ENCODE measurements at places on chromosomes 2 and 18. TPM values are rescaled to one million over a fixed set of nuclear protein-coding genes. Genes with fewer than 3 reads are reported as not detected.
A peak's percentile ranks its signal among the peaks of the same experiment; 100 is the strongest.

Gene ANKRD36B
- total RNA-seq, result 60.0 TPM

Gene ANKRD23
- 6.2 TPM for total RNA-seq

DNA sequence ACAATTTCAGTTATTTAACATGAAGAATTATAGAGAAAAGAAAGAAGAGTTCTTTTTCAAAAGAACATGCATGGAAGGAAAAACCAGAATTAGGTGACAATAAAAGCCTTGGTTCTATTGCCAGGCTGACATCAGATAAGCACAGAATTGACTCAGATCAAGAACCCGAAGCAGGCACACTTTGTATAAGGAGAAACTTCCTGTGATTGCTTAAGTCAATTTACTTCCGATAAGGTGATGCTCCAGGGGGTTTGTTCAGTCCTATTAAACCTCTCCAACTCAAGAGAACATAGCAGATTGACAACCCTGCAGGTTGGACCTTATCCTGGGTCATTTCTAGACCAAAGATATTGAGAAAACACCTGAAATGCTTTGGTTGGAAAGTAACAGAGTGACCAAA, 31.4 kb downstream of the GAREM1 start:
- H3K27me3 ChIP-seq, result peaks cover 3% of the 10 kb centered on the region
- H3K4me3 ChIP-seq, result no peak overlapping the region
- no peaks in the 10 kb centered on the region for H3K36me3 ChIP-seq
- H3K4me1 ChIP-seq, result no peaks in the 10 kb centered on the region
- no peak overlapping the region for H3K27ac ChIP-seq

- H3K4me1 ChIP-seq, result no peaks in the 10 kb centered on the region
- no peak overlapping the region for H3K27ac ChIP-seq
- H3K27me3 ChIP-seq, result no peaks in the 10 kb centered on the region
- no peaks in the 10 kb centered on the region for H3K36me3 ChIP-seq
Observed at GRCh38 chr2:61660511-61661388, 122.6 kb upstream of the XPO1 start.

Gene MALL
- not detected for total RNA-seq

DNA sequence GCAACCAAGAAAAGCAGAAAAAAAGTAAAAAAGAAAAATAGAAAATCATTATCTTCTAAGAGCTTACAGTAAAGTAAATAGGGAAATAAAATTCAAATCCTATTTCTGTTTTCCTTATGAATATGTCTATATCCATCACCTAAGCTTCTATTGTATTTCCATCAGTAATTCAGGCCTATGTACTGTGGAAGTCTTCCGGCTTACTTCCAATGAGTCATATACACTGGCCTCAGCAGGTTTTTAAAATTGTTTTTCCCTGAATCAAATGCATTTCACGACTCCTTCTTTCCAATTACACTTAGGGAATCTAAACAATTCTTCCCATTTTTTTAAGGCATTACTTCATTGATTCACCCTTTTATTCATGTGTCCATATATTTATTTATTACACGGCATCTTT, 164.7 kb downstream of the CCDC102B start:
- no peaks in the 10 kb centered on the region for H3K36me3 ChIP-seq
- no peak overlapping the region for H3K4me3 ChIP-seq
- H3K27ac ChIP-seq, result no peak overlapping the region
- no peaks in the 10 kb centered on the region for H3K4me1 ChIP-seq
- no peaks in the 10 kb centered on the region for H3K27me3 ChIP-seq
- no peak for DNase-seq

DNA sequence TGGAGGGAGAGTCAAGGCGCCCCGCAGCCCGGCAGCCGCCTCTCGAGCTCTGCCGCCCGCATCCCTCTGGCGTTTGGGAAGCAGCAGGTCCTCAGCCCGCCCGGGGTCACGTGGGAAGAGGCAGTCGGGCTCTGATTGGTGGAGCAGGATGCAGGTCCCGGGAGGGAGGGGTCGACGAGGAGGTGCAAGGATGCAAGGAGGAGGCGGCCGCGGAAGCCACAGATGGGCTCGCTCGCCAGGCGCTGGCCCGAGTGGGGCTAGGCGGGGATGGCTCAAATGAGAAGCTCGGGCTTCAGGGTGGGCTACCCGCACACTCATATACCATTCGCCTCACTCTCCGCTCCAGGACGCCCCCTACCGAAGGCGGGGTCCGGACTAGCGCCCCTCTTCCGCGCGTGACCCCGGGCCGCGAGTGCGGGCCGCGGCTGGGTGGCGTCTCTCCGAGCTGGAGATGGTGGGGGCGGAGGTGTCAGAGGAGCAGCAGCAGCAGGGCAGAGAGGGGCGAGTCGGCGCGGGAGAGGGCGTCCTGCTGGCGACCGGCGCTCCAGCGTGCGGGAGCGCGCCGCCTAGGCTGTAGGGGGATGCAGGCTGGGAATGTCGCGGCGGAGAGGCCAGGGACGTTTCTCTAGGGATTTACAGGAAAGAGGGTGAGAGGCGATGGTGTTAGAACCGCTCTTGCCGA, at the start of gene TMEFF2:
TMEFF2 (minus strand) TSS at position 68 of the 682 bp plus-strand sequence. CDS start 409 bp downstream, outside the sequence.
- peak within 1 kb of the TSS; percentile 40 for H3K4me3 ChIP-seq

Gene MYOM1
- total RNA-seq, result 0.74 TPM

Gene RBKS
- total RNA-seq, result 3.0 TPM

GRCh38 chr2:65845442-65846182, 413.2 kb upstream of the SPRED2 start:
- no peak overlapping the region for H3K27ac ChIP-seq
- no peak overlapping the region for H3K4me3 ChIP-seq
- no peaks in the 10 kb centered on the region for H3K27me3 ChIP-seq
- no peak for DNase-seq
- no peaks in the 10 kb centered on the region for H3K36me3 ChIP-seq

Gene RIT2
- total RNA-seq, result not detected

DNA sequence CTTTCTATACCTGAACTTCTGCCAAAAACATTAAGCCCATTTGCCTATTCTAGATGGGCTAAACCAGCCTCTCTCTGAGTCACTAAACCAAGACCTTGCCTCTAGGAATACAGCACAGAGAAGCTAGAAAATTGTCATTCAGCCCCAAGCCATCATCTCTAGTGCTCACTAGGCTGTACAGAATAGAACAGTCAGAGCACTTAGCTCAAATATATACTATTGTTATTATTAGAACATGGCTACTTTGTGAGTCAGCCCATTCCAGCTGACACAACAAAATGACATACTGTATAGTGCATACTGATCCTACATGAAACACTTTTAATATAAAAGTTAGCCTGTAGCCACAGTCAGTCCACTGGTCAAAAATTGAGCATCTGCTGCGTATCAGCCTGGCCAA, 418.8 kb downstream of the NRXN1 start:
- no peaks in the 10 kb centered on the region for H3K27me3 ChIP-seq
- DNase-seq, result no peak

Gene METTL8
- total RNA-seq, result 9.7 TPM

DNA sequence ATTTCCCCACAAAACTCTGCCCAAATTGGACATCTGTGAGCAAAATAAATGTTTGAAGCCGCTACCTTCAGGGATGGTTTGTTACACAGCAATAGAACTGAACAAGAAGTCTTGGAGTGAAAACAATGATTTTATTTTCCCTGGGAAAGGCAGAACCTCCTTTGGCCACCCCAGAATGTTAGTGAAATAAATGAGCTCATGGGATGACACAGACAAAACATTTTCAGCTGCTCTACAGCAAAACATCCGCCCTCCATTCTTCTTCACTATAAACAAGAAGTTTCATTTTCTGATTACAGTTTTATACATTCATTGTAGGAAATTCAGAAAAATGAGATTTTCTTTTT, 4.3 kb upstream of the EFHD1 start:
- peaks cover 16% of the 10 kb centered on the region for H3K4me1 ChIP-seq
- H3K27me3 ChIP-seq, result peaks cover 37% of the 10 kb centered on the region
- H3K27ac ChIP-seq, result no peak overlapping the region
- H3K36me3 ChIP-seq, result no peaks in the 10 kb centered on the region
- no peak for DNase-seq

DNA sequence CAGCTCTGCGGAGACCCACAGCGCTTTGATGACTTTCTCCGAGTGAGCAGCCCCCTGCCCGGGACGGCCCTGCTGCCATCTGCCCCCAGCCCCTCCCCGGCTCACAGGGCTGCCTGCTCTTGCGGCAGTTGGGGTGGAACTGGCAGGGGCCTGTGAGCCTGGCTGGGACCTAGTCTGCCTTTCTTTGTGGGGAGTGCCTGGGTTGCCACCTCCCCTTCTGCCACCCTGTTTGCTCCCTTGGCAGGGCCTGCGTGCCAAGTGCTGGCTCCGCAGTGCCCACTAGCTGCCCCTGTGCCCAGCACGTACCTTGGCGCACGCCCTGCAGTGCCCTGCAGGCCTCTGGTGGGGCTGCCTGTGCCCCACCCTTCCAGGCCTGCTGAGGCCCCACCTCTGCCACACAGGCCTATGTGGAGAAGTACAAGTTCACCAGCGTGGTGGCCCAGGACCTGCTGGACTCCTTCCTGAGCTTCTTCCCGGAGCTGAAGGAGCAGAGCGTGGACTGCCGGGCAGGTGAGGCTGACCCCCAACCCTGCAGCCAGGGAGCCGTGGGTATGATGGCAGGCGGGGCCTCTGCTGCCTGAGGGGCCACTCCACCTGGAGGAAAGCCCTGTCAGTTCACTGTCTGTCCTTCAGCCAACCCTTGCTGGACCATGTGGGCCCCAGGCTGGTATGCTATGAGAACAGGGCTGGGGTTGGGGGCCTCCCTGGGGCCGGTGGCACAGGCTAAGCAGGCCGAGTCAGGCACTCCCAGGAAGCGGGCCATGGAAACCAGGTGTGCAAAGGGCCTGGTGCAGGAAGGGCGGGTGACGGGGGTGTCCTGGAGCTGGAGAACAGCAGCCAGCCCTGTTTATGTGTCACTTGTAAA, 7.0 kb downstream of the RNPEPL1 start:
- DNase-seq, result no peak
- H3K27me3 ChIP-seq, result no peaks in the 10 kb centered on the region
- H3K4me1 ChIP-seq, result peaks cover 70% of the 10 kb centered on the region
- no peak overlapping the region for H3K4me3 ChIP-seq

DNA sequence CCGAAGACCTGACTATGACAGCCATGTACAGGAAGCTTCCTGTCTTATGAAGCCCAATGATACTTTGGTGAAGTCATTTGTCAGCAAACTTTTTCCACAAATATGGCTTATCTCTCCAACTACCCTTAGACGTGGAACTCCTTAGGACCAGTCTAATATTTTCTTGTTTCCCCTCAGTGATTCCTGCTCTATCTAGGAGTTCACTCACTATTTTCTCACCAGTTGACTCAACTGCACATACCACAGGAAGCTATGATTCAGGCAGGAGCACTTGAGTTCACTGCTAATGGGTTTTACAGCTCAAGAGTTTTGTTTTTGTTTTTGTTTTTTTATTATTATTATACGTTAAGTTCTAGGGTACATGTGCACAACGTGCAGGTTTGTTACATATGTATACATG, 109.3 kb downstream of the ANTXR1 start:
- no peak for DNase-seq
- H3K4me3 ChIP-seq, result no peak overlapping the region
- no peaks in the 10 kb centered on the region for H3K4me1 ChIP-seq
- no peaks in the 10 kb centered on the region for H3K27me3 ChIP-seq
- no peak overlapping the region for H3K27ac ChIP-seq
- no peaks in the 10 kb centered on the region for H3K36me3 ChIP-seq

- H3K4me1 ChIP-seq, result peaks cover 15% of the 10 kb centered on the region
- no peak overlapping the region for H3K4me3 ChIP-seq
- DNase-seq, result no peak
- no peak overlapping the region for H3K27ac ChIP-seq
Observed at GRCh38 chr2:169735623-169736022, 2.0 kb downstream of the KLHL23 start.

DNA sequence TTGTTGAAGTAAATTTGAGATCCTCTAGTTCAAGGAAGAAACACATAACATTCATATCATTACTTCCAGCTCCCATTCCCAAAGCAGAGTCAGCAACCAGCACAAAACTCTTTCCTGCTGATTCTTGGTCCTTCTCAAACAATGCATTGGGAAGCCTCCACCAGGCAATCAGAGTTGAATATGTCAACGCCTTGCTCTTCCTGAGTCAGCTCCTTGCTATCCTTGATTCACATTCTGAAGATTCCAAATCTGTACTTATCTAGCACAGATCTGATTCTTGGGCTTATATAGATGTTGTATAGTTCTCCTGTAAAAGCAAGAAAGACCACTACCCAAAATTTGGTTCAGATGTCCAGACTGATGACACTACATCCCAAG, 29.6 kb downstream of the CFAP210 start:
- H3K36me3 ChIP-seq, result no peaks in the 10 kb centered on the region
- no peaks in the 10 kb centered on the region for H3K27me3 ChIP-seq
- no peak for DNase-seq
- no peaks in the 10 kb centered on the region for H3K4me1 ChIP-seq
- no peak overlapping the region for H3K27ac ChIP-seq

- H3K4me3 ChIP-seq, result peak overlapping the region; percentile 27
- DNase-seq, result peak; percentile 44
- H3K4me1 ChIP-seq, result peaks cover 61% of the 10 kb centered on the region
- peak overlapping the region; percentile 74 for H3K27ac ChIP-seq
- H3K27me3 ChIP-seq, result no peaks in the 10 kb centered on the region
Observed at GRCh38 chr2:54589340-54590215, 133.5 kb downstream of the SPTBN1 start.

Gene MROH2A
- total RNA-seq, result not detected

GRCh38 chr2:202178346-202178958, 59.9 kb downstream of the SUMO1 start:
- H3K27me3 ChIP-seq, result no peaks in the 10 kb centered on the region
- no peaks in the 10 kb centered on the region for H3K4me1 ChIP-seq
- H3K27ac ChIP-seq, result no peak overlapping the region
- no peak overlapping the region for H3K4me3 ChIP-seq
- peak; percentile 13 for DNase-seq

Gene DSG1
- total RNA-seq, result not detected

DNA sequence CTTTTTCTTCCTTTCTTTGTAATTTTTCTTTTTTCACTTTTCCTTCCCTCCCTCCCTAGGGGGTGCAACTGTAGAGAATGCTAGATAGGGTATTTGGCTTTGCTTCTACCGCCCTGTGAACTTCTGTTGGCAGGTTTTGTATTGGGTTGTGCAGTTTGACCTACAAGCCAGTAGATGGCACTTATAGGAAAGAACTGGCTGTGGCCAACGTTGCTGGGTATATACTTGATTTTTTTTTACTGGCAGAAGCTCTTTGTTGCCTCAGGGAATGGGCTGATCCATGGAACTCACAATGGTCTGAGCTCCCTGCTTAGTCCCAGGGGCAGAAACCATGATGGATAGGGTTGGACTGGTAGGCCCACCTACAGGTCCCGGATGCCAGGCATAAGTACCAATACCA, 1019.5 kb upstream of the LRRTM1 start:
- no peak for DNase-seq
- no peaks in the 10 kb centered on the region for H3K36me3 ChIP-seq
- no peaks in the 10 kb centered on the region for H3K4me1 ChIP-seq

Gene NFU1
- 22.2 TPM for total RNA-seq
